ENCODE measurements at places on chromosomes 3 and 15.

- no peak for DNase-seq
These were observed 23.8 kb downstream of the LRRC28 start for GRCh38 chr15:99275061-99275460.

- no peak for DNase-seq
These were observed 18.7 kb upstream of the GADL1 start for GRCh38 chr3:30913176-30913575.

- DNase-seq = no peak
These were observed 135.3 kb downstream of the DIPK2A start for GRCh38 chr3:144106970-144107369.

DNA sequence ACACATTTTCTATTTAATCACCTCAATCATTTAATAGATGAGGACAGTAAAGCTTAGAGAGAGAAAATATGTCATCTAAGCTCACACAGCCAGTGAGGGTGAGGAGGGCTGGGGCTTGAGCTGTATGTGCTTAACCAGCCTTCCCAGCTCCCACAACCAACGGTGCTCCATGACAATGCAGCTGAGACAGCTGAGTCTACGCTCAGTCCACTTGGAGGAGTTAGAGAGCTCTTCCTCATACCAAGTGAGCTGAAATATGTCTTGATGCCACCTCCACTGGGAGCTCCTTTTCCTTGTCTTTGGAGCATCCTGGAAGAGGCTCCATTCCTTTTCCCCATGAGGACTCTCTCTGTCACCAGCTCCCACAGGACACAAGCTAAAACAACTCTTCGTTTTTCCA is 9.3 kb downstream of the HOMER2 start:
- no peak for DNase-seq

GRCh38 chr3:112030901-112031300 is 3.6 kb upstream of the TMPRSS7 start:
- no peak for DNase-seq

DNA sequence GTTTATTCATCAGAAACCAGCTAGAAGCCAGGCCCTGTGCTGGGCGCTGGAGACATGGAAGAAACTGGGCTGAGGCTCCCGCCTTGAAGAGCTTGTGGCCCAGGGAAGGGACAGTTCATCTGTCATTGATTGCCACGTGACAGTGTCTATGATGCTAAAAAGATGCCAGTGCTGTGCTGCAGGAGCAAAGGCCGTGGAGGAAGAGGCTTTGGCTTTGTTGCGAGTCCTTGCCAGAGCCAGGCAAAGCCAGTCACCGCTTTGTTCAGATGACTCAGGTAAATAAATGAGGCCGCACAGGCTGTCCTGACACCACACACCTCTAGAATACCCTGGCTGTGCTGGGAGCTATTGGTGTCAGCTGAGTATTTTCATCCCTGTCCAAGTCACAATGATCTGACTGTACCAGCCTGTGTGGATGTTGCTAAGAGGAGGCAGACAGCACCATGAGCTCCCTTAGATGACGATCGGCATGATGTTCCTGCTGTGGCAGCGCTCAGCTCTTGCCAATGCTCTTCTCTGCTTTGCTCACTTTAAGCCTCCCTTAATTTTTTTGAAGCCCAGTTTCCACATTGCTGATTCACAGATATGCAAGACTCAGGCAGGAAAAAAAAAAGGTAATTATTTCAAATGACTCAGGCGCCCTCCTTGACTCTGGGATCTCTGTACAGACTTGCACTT is 77.5 kb downstream of the CCNL1 start:
- no peak for DNase-seq

DNA sequence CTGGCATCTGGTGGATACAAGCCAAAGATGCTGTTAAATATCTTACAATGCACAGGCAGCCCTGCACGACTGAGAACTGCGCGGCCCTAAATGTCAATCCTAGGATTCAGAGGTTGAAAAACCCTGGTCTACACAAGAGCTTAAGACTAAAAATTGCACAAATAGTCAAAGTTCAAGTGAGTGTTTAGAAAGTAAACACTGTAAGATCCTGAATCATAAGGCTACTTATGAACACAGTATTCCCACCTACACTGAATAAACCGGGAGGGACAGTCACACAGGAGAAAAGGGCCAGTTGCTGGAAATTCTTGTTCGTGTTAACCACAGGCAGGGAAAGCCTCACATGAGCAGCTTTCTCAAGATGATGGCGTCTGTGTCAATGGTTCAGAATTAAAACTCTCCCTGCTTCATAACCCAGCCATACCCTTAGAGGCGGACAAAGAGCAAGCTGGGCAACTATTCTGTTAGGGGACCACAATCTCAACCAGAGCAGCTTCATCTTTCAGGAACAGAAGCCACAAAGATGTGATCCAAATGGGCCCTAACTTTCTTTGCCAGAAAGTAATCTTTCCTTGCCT is 37.7 kb downstream of the LRIG1 start:
- no peak for DNase-seq

- no peak for DNase-seq
These were observed 1.2 kb downstream of the TRPM7 start for GRCh38 chr15:50685191-50685975.

- DNase-seq = no peak
These were observed 313.4 kb downstream of the SQOR start for GRCh38 chr15:45948181-45948621.

DNA sequence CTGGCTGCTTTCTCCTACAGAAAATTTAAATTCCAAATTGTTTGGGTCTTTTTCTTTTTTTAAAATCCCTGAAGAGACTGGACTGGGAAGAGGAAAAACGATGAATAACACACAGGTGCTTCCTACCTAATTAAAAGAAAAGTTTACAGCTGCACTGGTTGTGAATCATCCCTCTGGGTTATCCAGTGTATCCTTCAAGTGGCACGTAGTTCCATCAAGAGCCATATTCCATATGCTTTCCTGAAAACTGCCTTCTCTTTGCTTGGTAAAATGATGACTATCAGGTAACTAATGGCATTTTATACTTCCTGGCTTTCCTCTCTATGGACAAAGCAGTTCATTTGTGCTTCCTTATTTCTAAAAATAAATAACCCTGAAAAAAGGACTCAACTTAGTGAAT is 123.2 kb downstream of the MAGI1 start:
- DNase-seq = no peak

DNA sequence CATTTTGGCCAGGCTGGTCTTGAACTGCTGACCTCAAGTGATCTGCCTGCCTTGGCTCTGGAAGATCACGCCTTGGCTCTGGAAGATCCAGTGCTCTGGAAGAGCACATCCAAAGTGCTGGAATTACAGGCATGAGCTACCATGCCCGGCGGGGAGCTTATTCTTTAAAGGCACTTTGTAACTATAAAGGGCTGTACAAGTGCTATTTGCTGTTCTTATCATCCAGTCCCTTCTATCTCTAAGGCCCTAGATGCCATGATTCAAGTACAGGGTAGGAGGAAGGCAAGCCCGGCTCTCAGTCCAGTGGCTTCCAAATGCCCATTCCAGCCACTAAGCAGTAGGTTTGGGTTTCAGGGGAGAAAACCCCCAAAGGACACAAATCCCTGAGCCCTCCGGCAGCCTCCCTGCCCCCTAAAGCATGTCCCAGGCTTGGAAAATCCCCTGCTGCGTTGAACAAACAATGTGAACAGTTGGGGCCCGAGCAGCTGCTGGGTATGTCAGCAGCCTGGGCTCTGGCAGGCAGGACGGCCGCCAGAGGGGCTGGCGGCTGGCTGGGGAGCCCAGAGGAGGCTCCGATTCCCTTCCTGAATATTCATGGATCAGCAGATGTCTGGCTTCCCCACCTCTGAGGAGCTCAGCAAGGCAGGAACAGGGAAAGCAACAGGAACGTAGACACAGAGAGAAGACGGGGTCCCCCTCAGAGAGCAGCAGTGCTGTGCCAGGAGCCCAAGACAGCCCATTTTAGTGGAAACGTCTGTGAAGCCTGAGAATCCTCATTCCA is 7.7 kb downstream of the IGDCC4 start:
- no peak for DNase-seq

DNA sequence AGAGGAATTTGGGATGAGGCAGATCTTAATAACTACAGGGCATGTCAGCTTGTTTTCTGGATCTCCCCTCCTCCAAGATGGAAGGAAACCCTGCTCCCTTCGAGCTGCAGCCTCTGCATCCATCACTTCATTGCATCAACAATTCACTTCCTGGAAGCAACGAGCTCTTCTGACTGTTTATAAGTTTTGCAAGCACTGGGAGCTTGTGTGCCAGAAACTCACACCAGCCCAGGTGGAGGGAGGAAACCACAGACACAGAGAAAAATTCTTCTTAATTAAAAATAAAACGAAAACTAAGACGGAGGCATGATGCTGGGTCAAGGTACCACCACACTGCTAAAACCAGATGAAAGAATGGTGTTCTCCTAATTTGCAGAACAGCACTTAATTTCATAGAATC is 10.6 kb downstream of the LRIG1 start:
- DNase-seq = peak; percentile 45

DNA sequence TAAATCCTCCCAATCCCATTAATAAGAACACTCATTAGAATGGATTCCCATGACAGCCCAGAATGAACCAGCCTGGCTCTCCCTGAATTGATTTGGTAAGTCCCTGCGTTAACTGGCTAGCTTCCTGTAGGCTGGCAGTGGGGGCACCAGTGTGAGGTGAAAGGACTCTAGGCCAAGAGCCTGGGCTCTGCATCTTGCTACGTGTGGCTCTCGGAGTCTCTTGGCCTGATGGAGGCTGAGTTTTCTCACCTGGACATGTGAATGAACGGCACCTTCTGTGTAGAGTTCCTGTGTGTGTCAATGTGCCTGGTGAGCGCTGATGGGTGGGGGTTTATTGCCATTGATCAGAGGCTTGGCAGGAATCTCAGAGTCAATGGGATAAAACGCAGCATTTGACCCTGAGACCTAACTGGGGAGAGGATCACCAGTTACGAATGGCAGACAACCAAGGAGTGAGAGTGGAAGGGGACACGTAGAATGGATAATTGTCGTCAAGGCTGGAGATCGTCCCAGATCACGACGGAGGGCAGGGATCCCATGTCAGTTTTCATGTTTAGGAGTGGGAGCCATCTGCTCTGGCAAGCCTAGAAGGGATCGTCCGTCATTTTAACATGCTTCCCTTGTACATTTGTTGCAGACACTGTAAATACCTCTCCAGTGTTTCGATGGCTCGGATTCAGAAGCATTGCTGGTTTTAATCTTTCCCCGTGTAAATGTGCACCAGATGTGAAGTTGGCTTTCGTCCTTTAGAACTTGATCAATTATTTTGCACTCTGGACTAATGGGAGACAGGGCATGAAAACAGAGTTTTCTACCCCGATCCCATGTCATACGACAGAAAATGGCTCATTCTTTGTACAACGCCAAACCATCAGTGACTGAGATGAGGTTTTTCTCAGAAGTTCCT is 9.0 kb upstream of the KLF13 start:
- no peak for DNase-seq

DNA sequence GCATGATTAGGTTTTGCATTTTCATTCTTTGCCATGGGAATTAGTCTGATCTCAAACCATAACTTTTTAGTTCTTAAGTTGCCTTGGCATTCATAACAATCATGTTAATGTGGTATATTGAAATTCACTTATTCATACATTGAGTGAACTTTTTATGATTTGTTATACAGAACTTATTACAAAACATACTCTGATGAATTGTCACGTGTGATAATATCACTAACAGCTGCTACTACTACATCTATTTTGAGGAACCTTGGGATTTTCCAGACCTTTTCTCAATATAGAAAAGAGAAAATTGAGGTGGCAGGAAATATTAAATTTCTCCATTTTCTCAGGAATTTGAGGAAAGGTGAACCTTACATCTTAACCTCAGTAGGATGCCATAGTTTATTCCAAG is 9.2 kb downstream of the LXN start:
- DNase-seq = no peak

- no peak for DNase-seq
These were observed 553.1 kb upstream of the PPP2R3A start for GRCh38 chr3:135412475-135412874.

GRCh38 chr3:43256714-43257461 is 29.5 kb upstream of the SNRK start:
- no peak for DNase-seq

GRCh38 chr3:51508255-51508654 is 8.4 kb upstream of the DCAF1 start:
- no peak for DNase-seq

DNA sequence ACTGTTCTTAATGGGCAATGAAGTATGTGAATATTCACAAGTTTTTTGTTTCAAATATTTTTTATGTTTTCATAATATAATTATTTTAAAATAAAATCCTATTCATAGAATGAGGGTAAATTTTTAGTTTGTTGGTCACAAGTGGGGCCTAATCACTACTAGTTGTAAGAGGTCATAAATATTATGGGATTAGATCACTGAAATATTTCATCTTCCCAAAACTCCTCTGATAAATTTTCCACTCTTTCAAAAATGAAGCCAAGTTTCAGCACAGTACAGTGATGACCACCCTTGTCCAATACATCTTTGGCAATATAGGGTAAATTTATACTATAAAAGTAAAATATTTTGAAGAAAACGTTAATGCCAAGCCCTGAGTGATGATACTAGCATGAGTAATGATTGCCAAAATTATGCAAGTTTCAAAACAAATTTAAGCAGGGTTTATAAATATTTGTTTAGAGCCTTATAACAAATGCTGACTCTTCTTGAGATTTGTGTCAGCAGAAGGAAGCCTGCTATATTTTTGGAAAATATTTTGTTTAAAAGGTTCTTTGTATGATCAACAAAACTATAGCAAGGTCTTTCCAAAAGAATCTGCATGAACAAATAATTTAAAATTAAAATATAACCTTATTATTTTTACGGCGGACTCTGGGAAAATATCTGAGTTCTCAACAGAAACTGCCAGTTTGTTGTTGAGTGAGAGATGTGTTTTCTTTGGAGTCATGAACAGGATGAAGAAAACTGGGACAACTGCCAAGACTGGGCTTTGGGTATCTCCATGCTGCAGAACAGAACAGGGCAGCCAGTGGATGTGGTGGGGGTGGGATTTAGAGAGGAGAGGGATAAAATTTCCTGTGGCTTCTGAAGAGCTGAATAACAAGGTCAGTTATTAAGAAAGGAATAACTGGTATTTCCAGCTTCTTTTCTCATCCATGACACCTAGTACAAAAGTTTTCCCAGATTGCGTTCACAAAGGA is 17.9 kb upstream of the TM4SF1 start:
- no peak for DNase-seq

GRCh38 chr3:69179740-69180372 is 57.5 kb upstream of the LMOD3 start:
- no peak for DNase-seq

DNA sequence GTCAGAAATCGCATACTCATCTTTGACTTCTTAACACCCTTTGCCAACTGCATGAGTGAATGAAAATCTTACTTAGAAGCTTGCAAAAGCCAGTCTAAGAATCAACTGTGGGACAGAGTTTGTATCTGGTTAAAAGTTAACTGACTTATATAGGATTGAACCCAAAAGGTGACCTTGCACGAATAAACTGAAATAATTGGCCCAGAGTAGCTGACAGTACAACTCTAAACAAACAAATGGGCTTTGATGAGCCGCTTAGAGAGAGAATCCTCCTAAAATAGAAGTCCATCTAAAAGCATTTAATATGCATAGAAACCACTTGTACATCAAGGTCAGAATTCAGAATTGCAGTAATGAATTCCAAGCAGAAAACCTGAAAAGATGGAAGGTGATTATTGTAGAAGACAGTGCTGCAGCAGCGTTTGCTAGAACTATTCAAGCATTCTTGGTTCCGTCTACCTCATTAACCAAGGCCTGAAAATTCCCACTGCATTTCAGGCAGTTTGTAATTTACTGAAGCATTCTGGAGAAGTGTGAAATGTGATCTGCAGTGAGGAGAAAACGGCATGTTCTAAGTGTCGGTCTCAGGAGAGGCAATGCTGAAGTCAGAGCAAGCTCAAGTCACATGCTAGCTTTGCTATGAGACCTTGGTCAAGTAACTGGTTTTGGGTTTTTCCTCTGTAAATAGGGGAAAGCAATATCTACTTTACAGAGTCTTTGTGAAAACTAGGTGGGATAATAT is 103.7 kb downstream of the CADPS start:
- no peak for DNase-seq
